ENCODE measurements at places on chromosomes 1 and 21. TPM values are rescaled to one million over a fixed set of nuclear protein-coding genes. Genes with fewer than 3 reads are reported as not detected.
A peak's percentile ranks its signal among the peaks of the same experiment; 100 is the strongest.

DNA sequence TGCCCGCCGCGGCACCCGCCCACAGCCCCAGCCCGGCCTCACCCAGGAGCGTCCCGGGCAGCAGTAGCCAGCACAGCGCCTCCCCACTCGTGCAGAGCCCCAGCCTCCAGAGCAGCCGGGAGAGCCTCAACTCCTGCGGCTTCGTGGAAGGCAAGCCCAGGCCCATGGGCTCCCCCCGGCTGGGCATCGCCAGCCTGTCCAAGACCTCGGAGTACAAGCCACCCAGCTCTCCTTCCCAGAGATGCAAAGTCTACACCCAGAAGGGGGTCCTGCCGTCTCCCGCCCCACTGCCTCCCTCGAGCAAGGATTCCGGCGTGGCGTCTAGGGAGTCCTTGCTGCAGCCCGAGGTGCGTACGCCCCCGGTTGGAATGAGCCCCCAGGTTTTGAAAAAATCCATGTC, 531.2 kb downstream of the KIF26B start:
- no peak for DNase-seq

DNA sequence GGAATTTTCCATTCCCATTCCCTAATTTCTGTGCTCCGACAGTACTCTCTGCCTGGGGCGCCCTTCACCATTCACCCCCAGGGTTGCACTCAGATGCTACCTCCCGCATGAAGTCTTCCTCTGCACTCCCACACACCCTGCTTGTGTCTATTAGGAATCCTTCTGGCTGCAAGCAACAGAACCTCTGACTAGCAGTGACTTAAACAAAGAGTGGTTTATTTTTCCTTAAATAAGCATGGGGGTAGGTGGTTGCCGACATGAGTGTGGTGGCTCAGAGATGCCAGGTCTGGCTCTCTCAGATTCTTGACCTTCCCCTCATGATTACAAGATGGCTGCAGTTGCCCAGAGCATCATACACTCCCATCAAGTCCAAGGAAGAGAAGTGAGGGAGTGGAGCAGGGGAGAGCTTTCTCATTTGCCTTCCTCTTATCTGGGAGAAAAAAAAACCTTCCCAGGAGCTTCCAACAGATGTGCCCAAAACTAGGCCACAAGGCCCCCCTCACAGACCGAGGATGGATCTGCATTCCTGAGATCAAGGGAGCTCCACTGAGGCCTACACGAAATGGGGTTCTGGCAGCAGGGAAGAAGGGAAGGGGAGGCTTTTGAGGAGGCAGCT, 49.6 kb upstream of the LBR start:
- DNase-seq, result no peak

DNA sequence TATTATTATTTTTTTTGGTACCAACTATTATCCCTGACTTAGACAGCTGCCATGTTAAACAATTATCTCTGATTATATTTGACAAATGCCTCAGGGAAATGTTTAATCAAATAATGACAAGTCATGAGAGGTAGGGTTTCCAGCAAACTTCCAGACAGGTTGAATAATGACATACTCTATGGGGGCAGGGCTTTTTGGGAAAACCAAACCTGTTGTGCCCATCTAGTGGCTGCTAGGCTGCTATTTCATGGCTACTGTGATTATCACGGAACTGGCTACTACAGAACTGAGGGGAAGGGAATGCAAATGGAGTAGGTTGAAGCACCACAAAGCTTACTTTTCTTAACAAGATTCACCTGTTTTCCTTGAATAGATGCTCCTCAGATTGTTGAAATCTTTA, 77.6 kb downstream of the DUSP10 start:
- no peak for DNase-seq

- DNase-seq, result no peak
Observed at GRCh38 chr1:27557596-27558340, 46.2 kb downstream of the AHDC1 start.

GRCh38 chr1:53681977-53682685, 56.8 kb downstream of the GLIS1 start:
- DNase-seq, result peak; percentile 54

DNA sequence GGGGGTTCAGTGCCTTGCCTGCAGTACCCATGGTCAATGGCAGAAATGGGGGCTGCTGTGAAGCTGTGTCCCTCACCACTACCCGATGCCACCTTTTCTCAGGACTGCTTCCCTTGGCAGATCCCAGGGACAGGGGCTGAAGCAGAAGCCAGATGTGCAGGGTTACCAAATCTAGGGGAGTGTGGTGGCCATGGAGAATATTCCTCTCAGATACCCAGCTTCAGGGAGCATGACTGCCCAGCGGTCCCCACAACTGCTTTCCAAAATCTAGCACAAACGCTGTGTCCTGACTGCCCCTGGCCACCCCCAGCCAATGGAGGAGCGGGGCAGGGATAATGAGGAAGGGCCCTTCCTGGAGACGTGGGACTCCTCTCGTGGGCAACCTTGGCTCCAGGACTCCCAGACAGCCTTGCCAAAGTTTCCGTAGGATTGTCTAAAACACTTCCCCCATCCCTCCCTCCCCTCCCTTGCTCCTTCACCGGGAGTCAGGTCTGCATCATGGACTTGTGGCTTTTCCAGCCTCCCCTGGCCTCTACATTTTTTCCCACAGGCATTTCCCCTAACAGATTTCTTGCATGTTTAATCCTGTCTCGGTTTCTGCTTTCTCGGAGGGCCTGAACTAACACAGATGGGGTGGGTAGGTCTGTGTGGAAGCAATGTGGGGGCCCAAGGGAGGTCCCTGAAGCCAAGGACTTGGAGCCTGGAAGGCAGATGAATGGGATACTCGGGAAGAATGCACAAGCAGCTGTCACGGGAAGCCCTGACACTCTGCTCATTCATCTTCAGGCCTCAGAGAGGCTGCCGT, 80.5 kb downstream of the OMA1 start:
- DNase-seq, result no peak

GRCh38 chr1:237211031-237211430, 169.0 kb downstream of the RYR2 start:
- no peak for DNase-seq

CA14 gene
- not detected for total RNA-seq

CTSK gene
- total RNA-seq, result 8.3 TPM

FAM72B gene
- 58.1 TPM for total RNA-seq

CELA2A gene
- not detected for total RNA-seq

CRNN gene
- total RNA-seq, result not detected

Data from activated T-cell treated with anti-CD3 and anti-CD28 coated beads, Interleukin-2, amount 50 U/mL, for 72 hours (primary cell).